ENCODE measurements at places on chromosomes 7 and 10. TPM values are rescaled to one million over a fixed set of nuclear protein-coding genes. Genes with fewer than 3 reads are reported as not detected.
A peak's percentile ranks its signal among the peaks of the same experiment; 100 is the strongest.

- DNase-seq = no peak
- peak overlapping the region; percentile 84 for H3K27ac ChIP-seq
- peak overlapping the region; percentile 88 for H3K4me3 ChIP-seq
- H3K27me3 ChIP-seq = no peaks in the 10 kb centered on the region
These were observed 1.8 kb downstream of the TSPAN13 start for GRCh38 chr7:16755397-16755796.

UNCX gene
- not detected for total RNA-seq

DNA sequence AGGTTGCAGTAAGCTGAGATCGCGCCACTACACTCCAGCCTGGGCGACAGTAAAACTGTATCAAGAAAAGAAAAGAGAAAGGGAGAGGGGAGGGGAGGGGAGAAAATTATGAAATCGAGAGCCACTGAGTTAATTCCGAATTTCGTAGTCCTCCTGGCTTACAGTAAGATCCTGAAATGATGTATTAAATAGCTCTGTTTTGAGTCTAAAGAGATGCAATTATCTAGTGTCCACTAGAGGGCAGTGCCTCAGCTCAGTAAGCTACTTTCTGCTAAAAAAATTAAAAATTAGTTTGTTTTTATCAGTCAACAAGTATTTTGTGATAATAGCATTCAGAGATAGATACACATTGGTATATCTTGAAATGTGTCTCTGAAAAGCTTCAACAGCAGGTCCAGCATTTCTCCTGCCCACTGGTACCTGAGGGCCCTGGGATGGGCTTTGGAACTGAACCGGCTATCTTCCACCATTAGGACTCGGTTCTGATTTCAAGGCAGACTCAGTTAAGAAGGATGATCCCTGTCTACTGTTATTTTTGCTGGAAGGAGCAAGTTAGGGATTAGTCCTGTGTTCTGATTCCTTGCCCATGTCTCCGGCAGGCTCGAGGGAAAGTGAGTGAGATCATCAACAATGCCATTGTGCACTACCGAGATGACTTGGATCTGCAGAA is 19.5 kb downstream of the TSPAN33 start:
- peaks cover 93% of the 10 kb centered on the region for H3K36me3 ChIP-seq
- peaks cover 89% of the 10 kb centered on the region for H3K4me1 ChIP-seq
- H3K27me3 ChIP-seq = no peaks in the 10 kb centered on the region
- no peak for DNase-seq
- no peak overlapping the region for H3K4me3 ChIP-seq

GRCh38 chr7:113045379-113045778 is 41.2 kb downstream of the GPR85 start:
- no peaks in the 10 kb centered on the region for H3K4me1 ChIP-seq
- peaks cover 2% of the 10 kb centered on the region for H3K27me3 ChIP-seq
- no peak overlapping the region for H3K27ac ChIP-seq
- no peak for DNase-seq

ANK3 gene
- total RNA-seq = 4.0 TPM

DNA sequence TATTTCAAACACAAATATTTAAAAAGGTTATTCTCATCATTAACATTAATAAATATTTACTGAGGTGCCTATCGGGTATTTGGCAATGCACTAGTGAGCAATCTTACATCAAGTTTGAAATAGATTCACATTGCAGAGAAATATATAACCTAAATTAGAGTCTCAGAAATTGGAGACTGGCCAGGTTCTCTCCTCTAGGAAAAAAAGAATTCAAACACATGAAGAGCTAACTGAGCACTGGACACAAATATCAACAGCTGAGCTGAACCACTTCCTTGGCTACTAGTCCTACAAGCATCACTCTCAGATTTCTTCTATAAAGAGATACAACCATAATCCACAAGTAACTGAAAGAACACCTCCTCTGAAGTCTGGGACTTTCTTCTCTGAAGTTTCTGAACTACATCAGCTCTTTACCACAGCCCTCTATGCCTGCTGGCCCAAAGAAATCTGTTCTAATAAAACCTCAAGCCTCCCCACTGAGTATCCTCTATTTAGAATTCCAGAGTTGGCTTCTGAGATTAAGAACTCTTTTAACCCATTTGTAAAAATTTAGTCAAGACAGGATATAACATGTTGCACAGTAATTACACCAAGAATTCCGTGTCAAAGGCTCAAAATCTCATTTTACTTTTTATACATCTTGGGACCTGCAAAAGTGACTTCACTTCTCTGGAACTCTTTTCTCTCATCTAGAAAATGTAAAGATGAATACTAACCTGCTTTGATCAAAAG is 45.2 kb downstream of the MTERF1 start:
- H3K4me3 ChIP-seq = no peak overlapping the region
- H3K4me1 ChIP-seq = no peaks in the 10 kb centered on the region
- H3K27ac ChIP-seq = no peak overlapping the region

PRKCQ gene
- total RNA-seq = 0.11 TPM

GRCh38 chr10:49649294-49649693 is 30.2 kb upstream of the C10orf53 start:
- no peak overlapping the region for H3K4me3 ChIP-seq
- H3K27ac ChIP-seq = no peak overlapping the region
- peaks cover 8% of the 10 kb centered on the region for H3K4me1 ChIP-seq
- peaks cover 27% of the 10 kb centered on the region for H3K27me3 ChIP-seq
- DNase-seq = no peak
- H3K36me3 ChIP-seq = no peaks in the 10 kb centered on the region

DNA sequence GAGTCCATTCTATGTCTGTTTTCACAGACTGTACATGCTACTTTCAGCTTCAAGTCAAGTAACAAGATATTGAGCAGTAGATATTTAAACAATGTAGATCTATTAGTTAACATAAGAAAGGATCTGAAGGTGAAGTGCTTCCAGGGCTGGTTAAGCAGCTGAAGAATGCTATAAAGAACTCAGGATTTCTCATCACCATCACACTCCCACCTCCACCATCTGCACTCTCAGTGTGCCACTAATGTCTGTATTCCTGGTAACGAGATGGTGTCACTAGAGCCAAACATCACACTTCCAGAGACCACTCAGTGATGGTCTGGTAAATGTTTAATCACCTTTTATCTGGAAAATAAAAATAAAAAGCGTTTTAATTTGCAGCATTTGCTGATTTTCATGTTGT is 224.0 kb upstream of the FERD3L start:
- no peak for DNase-seq
- H3K36me3 ChIP-seq = no peaks in the 10 kb centered on the region
- no peak overlapping the region for H3K27ac ChIP-seq
- no peak overlapping the region for H3K4me3 ChIP-seq
- no peaks in the 10 kb centered on the region for H3K4me1 ChIP-seq

DNA sequence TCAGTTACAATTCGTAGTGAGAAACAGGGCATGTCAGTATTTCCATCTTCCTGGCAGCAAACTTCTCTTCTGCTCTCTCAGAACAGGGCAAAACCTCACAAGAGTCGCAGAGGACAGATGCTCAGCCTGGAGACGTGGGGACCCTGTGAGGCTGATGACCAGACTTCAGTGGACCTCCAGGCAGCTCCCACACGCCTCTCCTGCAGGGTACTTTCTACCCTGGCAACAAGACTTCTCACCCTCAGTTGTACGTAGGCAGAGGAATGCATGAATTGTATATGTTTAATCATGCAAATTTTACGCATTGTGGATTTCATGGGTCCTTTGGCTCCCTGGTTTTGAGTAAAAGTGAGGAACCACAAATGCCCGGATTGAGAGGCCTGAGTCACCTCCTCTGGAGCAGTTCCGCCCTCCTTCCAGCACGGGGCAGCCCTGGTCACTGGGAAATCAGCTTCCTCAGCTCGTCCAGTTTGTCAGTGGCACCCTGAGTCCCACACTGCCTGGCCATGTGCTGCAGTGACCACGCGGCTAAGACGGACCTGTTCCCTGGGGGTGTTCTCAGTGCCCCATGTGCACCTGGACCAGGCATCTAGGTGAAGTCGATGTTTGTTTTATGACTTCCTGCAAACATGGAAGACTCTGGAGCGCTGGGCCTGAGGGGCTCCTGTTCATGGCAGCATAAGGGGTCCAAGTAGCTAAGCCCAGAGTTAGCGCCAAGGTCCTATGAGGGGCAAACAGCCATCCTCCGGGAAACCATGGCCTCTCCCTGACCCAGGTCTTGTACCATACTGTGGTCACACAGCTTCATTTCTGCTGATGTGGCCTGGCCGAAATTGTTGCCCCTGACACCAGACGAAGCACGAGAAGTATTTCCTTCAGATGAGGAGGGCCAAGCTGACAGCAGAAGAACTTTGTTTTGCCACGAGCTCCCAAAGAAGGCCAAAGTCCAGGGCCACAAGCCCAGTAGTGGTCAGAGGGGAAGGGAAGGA is 165.1 kb downstream of the TNS3 start:
- H3K27me3 ChIP-seq = no peaks in the 10 kb centered on the region
- DNase-seq = no peak
- H3K4me3 ChIP-seq = no peak overlapping the region

GRCh38 chr10:4532011-4532410 is 294.0 kb upstream of the AKR1E2 start:
- H3K4me3 ChIP-seq = no peak overlapping the region
- no peaks in the 10 kb centered on the region for H3K4me1 ChIP-seq
- no peak overlapping the region for H3K27ac ChIP-seq
- H3K36me3 ChIP-seq = no peaks in the 10 kb centered on the region
- DNase-seq = no peak

- H3K4me3 ChIP-seq = no peak overlapping the region
- no peaks in the 10 kb centered on the region for H3K36me3 ChIP-seq
- DNase-seq = no peak
These were observed 338.1 kb upstream of the SEMA3C start for GRCh38 chr7:81256991-81257390.

DNA sequence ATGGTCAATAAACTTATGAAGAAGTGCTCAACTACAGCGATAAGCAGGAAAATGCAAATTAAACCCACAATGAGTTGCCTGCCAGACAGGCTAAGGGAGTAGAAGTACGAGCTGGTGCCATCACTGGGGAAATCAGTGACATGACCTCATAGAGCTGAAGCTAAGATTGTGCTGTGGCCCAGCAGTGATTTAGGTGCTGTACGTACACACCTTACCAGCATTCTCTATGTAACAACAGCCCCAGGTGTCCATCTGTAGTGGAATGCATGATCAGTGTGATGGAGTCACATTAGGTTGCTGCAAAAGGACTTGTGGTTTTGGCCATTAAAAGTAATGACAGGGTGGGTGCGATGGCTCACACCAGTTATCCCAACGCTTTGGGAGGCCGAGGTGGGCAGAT is 5.7 kb upstream of the TECPR1 start:
- H3K27ac ChIP-seq = no peak overlapping the region
- H3K27me3 ChIP-seq = no peaks in the 10 kb centered on the region
- H3K4me1 ChIP-seq = peaks cover 7% of the 10 kb centered on the region
- DNase-seq = no peak
- no peak overlapping the region for H3K4me3 ChIP-seq
- H3K36me3 ChIP-seq = peaks cover 43% of the 10 kb centered on the region

- no peak overlapping the region for H3K4me3 ChIP-seq
These were observed 115.9 kb upstream of the ADAM12 start for GRCh38 chr10:126504063-126504760.

- no peaks in the 10 kb centered on the region for H3K36me3 ChIP-seq
- DNase-seq = no peak
- H3K4me3 ChIP-seq = no peak overlapping the region
- no peak overlapping the region for H3K27ac ChIP-seq
These were observed 77.1 kb downstream of the SH2D4B start for GRCh38 chr10:80614576-80615416.

GRCh38 chr7:156666368-156667109 is 26.0 kb downstream of the RNF32 start:
- no peak for DNase-seq
- H3K27me3 ChIP-seq = no peaks in the 10 kb centered on the region
- no peak overlapping the region for H3K4me3 ChIP-seq
- no peaks in the 10 kb centered on the region for H3K4me1 ChIP-seq
- H3K36me3 ChIP-seq = peaks cover 12% of the 10 kb centered on the region

LIPN gene
- 0.27 TPM for total RNA-seq

CYP2C19 gene
- total RNA-seq = not detected

DNA sequence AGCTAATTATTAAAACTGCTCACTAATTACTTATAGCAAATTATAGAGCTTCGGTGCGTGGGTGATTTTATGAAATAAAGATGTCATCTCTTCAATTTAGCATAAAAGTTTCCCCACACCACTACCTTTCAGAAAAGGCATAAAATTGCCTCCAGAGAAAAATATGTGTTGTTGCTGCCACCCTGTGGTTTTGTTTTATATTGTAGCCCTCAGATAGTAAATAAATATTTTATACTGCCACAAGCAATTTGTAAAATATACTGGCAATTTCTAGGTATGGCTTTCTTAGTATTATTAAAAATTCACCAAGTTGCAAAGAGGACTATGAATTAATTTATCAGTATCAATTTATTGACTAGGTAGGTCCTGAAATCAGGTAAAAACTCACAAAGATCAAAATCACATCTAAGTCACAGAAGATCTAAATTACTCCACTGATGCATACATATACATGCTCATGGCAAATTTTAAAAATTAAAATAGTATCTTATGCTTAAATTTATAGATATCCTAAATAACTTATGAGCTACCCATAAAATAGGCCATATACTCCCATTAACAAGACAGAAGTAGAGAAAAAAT is 26.5 kb downstream of the ASNS start:
- no peak overlapping the region for H3K4me3 ChIP-seq
- H3K27ac ChIP-seq = no peak overlapping the region
- no peaks in the 10 kb centered on the region for H3K27me3 ChIP-seq

All from activated B cell treated with CpG ODN at 0.5 μM for 24 hours (primary cell).